ENCODE measurements at places on chromosomes 6 and 20.

- no peaks in the 10 kb centered on the region for H3K36me3 ChIP-seq
- peaks cover 5% of the 10 kb centered on the region for H3K4me1 ChIP-seq
- H3K27ac ChIP-seq: no peak overlapping the region
- no peaks in the 10 kb centered on the region for H3K27me3 ChIP-seq
Measured at GRCh38 chr20:19419396-19419795, 207.0 kb downstream of the SLC24A3 start.

DNA sequence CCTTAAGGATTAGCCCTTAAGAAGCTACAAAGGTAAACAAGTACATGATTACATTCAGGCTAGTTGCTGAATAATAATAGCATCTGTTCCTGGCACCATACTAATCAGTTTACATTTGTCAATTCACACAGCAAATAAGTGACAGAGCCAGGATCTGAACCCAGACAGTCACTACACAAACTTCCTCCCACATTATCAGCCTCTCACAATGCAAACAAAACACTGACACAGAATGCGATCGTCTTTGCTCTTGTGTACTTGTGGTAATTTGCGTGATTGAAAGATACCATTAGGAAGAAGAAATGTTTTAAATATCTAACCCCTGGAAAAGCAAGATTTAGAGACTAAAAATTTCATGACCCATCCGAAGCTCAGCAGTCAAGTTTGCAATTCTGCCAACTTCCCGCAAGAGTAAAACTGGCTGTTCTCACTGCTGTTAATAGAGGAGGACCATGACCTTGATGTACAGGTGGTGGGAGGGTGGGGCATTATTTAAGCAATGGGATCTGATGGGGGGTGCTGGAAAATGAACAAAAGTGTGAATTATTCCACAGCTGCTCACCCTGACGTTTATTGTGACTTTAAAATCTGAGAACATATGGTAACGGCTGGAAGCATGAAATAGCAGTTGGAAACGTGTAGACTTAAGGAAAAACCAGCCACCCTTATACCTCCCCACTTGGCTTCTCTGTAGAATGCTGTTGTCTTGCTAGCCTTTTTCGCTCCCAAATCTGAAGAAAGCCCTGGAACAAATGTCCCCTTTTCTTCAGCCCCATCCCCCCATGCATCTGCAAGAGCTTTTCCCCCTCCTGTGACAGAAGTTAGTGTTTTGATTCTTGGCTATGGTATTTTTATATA lies 95.3 kb upstream of the ARMC2 start:
- H3K4me1 ChIP-seq: no peaks in the 10 kb centered on the region
- DNase-seq: no peak
- no peaks in the 10 kb centered on the region for H3K36me3 ChIP-seq
- no peak overlapping the region for H3K4me3 ChIP-seq
- H3K27me3 ChIP-seq: no peaks in the 10 kb centered on the region
- H3K27ac ChIP-seq: no peak overlapping the region

- H3K4me1 ChIP-seq: no peaks in the 10 kb centered on the region
- no peak overlapping the region for H3K27ac ChIP-seq
- peaks cover 10% of the 10 kb centered on the region for H3K27me3 ChIP-seq
- H3K4me3 ChIP-seq: no peak overlapping the region
- H3K36me3 ChIP-seq: no peaks in the 10 kb centered on the region
- no peak for DNase-seq
Measured at GRCh38 chr20:51189814-51190782, 167.2 kb upstream of the KCNG1 start.

- H3K4me3 ChIP-seq: no peak overlapping the region
- H3K27ac ChIP-seq: no peak overlapping the region
- H3K4me1 ChIP-seq: no peaks in the 10 kb centered on the region
- H3K36me3 ChIP-seq: no peaks in the 10 kb centered on the region
- no peaks in the 10 kb centered on the region for H3K27me3 ChIP-seq
Measured at GRCh38 chr6:23611776-23612381, 514.1 kb upstream of the NRSN1 start.

GRCh38 chr20:63648895-63649589 lies 4.2 kb downstream of the STMN3 start:
- peaks cover 7% of the 10 kb centered on the region for H3K36me3 ChIP-seq
- no peaks in the 10 kb centered on the region for H3K4me1 ChIP-seq
- no peak overlapping the region for H3K4me3 ChIP-seq
- H3K27ac ChIP-seq: no peak overlapping the region
- no peak for DNase-seq
- H3K27me3 ChIP-seq: no peaks in the 10 kb centered on the region

GRCh38 chr20:52923123-52923937 lies 48.8 kb upstream of the TSHZ2 start:
- no peaks in the 10 kb centered on the region for H3K36me3 ChIP-seq
- no peaks in the 10 kb centered on the region for H3K27me3 ChIP-seq
- DNase-seq: no peak
- H3K4me1 ChIP-seq: no peaks in the 10 kb centered on the region

All from common myeloid progenitor, CD34-positive (primary cell).